ENCODE measurements at places on chromosomes 13 and 19.

DNA sequence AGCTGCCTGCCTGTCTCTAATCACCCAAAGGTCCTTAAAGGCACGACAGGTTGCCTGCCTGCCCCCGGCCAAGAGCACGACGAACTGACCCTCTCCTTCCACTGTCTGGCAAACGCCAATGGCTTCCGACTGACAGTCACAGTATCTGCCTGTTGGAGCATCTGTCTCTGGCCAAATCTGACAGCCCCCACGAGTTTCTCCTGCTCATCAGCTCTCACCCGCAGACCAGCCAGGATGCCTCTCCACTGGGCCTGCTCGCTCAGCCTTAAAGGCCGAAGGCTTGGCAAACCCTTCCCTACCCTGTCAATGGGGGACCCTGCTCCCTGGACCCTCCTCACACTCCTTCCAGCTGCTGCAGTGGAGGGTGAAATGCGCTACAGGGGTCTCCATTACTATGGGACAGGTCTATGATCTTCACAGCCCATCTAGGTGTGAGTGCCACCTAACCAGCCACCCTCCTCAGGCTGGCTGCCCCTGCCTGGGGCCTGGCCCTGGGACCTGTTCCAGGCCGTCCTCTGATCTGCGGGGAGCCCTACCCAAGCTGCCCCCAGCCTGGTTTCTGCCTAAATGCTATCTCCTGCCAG is 932 bp downstream of the FAM83E start:
- no peak for DNase-seq

DNA sequence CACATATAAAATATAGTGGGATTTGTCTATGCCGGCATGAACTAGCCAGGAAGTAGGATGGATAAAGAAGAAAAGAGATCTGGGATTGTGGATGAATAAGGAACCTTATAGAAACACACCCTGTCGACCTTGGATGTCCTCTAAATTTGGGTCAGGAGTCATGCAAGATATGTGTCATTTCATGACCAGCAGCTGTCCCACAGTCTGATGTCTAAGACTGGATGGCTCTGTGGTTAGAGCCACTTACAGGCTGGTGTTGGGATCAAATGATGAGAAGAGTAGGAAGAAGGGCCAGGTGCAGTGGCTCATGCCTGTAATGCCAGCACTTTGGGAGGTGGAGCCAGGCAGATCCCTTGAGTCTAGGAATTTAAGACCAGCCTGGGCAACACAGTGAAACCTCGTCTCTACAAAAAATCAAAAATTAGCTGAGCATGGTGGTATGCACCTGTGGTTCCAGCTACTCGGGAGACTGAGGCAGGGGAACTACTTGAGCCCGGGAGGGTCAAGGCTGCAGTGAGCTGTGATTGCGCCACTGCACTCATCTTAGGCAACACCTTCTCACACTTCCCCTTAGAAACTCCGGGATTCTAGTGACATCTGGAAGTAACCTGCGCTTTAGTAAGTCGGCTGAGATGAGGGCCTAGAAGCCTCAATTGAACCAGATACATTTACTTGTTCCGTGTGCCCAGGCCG is 30.8 kb downstream of the TMED1 start:
- no peak for DNase-seq

DNA sequence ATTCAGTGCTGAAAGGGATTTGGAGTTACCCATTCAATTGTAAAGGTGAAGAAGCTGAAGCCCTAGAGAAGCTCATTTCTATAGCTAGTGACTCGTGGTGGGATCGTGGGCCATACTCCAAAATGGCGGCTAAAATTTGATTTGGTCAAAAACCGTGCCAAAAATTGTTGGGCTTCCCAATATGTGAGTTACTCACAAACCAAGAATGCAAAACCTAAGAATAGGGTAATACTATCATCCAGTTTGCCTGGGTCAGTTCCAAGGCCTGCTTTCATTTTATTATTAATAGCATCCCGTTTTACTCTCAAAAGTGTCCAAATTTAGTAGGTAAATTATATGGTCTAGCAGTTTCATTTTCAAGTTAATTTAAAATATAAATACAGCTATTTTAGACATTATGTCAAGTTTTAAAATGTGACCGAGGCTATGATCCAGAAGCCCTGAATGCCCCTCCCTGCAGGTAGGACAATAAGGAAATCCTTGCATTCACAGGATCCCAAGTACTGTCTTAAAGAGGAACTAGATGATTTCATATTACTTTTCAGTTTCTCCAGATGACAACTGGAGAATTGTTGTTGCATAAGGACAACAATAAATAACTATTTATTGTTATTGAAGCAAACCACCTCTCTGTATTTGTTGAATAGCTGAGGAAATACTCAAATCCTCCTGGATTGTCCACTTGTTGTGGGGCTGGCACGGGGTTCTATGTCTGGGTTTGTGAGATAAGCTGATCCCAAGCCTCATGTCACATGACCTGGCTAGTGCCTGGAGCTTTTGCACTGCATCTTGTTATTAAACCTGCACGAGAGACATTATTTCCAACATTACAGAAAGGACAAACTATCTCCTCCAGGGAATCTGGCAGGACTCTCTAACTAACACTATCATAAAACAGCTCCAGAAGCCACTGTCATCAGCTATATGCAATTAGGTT is 11.6 kb upstream of the RAP2A start:
- peak; percentile 18 for DNase-seq

GRCh38 chr13:50224534-50224933 is 209.3 kb downstream of the KCNRG start:
- DNase-seq = no peak

DNA sequence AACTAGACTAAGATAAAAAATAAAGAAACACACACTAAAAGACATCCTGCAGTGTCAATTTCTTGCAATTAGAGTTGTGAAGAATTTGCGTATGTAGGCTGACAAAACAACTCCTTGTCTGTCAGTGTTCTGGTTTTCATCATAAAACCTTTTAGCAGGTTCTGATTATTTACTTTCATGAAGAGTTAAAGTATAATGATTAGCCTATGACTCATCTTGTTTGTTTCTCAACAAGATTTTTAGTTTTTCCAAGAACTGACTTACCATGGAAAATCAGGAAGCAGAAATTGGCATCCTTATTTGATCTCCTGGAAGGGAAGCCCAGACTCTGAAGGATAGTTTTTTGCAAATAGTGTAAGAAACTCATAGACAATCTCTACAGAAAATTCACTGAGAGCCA is 848.7 kb upstream of the PCDH9 start:
- no peak for DNase-seq

- no peak for DNase-seq
These were observed 3.3 kb downstream of the GPR18 start for GRCh38 chr13:99254830-99255229.

GRCh38 chr19:40217027-40217810 is 965 bp downstream of the TTC9B start:
- no peak for DNase-seq

- no peak for DNase-seq
These were observed 154.2 kb downstream of the TNFRSF19 start for GRCh38 chr13:23724196-23724970.

- DNase-seq = peak; percentile 74
These were observed 868 bp upstream of the EGLN2 start for GRCh38 chr19:40797963-40798682.

DNA sequence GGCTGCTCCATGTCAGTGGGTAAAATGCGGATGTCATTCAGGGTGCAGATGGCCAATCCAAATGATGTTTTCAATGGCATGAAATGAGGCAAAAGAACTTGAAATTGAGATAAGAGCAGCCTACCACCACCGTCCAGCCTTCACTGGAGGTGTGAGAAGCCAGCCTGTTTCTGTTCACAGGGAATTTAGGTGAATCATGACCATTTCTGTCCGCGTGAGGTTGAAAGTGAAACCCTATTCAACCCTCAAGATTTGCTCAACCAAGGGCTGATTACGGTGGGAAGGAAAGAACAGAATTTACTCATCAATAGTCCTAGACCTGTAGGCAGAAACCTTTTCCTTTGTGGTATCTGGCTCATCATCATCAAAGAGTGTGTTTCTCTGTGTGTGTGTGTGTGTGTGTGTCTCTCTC is 370.7 kb downstream of the COG6 start:
- no peak for DNase-seq

GRCh38 chr13:99738626-99739025 is 232.9 kb downstream of the ZIC5 start:
- DNase-seq = no peak

GRCh38 chr13:99118179-99118578 is 82.5 kb upstream of the UBAC2 start:
- DNase-seq = no peak

DNA sequence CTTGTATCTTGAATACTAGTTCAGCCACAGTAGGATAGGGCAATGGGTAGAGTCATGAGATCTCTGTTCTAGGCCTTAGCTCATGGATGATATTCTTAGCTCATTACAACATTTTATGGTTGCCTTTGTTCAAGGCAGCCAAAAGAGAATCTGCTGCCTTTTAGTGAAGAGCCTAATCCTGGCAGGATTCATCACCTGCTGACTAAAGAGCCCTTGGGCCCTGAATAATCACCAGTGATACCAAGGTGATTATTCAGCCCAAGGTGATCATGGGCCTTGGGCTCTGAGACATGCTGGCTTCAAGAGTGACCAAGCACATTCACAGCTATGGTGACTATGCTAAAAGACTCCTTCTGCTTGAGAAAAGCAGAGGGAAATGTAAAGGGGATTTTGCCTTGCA is 143.3 kb upstream of the MYO16 start:
- DNase-seq = no peak

DNA sequence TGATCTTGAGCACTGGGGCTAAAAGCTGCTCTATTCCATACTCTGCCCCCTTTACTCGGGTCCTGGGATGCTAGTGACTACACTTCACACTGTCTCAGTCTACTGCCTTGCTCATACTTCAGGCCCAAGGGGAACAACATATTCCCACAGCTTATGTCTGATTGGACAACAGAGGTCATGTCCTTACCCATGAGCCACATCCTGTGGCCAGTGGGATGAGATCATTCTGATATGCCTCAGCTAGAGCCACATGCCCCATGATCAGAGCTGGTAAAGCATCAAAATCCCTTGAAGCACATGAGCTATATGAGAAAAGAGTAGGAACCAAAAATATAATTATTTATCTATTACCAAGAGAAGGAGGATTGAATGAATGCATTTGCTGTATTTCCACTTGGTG is 290.1 kb upstream of the TSHZ3 start:
- no peak for DNase-seq

DNA sequence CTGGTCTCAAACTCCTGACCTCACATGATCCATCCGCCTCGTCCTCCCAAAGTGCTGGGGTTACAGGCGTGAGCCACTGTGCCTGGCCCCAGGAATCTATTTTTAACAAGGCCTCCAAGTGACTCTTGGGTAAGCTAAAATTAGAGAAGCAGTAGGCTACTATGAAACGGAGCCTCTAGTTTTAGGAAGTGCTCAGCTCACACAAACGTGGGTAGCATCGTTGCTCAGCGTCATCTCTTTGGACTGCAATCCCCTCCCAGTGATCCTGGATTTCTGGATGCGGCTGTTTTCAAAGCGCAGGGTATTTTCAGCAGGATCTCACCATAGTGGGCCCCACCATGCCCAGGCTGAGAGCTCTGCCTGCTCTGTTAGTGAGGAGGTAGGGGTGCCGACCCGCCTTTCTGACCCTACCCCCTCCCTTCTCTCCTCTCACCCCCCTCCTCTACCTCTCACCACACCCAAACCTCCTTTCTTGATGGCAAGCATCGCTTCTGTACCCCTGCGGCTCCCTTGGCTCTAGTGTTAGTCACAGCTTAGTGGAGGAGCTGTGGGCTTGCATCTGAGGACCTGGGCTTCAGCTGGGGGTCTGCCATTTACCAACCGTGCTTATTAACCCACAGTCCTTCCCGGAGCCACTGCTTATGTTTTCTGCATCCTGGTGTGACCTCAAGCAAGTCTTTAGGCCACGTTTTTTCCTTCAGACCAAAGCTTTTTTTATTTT is 34.2 kb downstream of the GJA3 start:
- DNase-seq = no peak

DNA sequence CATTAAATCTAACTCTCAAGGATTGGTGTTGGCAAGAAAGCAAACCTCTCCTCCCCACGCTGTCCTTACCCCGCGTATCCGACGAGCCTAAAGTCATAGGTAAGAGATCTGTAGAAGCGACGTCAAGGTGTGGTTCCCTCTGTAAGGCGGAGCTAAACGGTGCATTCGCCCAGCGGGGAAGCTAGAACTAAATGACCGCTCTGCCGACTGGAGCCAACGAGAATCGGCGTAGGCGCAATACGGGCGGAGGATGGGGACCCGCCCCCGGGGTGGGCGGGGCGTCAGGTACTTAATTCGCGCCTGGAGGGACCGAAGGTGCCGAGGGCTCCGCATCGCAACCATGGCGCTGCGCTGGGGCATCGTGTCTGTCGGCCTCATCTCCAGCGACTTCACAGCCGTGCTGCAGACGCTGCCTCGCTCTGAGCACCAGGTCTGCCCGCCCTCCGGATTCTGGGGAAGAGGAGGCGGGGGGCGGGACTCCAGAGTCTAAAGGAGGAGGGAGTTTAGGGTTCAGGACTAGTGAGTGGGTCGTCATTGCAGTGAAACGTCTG is at the start of gene DHDH:
Gene DHDH, plus strand, starts transcription at position 318 of the 551 bp plus-strand sequence. Its CDS starts 23 bp downstream, at position 341.
- peak; percentile 59 for DNase-seq

DNA sequence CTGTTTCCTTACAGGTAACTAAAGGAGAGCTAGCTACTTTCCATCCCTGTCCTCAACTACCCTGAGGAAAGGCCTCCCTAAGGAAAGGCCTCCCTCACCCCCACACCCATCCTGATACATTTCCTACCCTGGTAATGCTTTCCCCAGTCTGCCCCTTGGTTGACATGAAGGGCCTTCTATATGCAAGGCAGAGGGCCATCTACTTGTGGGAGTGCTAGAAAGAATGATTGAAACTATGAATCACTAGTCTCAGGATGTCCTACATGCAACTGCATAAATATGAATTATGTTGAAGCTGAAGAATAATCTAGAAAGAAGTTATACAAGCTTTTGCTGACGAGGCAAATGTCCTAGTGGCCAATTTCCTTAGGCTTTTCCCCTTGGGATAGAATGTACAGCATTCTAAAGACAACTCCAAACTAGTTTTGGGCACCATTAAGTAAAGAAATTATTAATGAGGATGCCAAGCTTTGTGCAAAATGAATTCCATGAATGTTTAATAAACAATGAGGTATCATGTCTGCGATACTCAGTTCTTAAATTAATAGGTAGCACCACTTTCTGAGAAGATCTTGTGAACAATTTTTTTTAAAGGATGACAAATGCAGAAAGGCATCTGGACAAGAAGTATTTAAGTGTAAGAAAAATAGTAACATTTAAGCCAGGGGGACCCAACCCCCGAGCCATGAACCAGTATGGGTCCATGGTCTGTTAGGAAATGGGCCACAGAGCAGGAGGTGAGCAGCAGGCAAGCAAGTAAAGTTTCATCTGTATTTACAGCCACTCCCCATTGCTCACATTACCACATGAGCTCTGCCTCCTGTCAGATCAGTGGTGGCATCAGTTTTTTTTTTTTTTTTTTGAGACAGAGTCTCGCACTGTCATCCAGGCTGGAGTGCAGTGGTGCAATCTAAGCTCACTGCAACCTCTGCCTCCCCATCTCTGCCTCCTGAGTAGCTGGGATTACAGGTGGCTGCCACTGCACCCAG is 223.0 kb downstream of the LHFPL6 start:
- peak; percentile 59 for DNase-seq

- no peak for DNase-seq
These were observed 10.0 kb upstream of the PNMA8A start for GRCh38 chr19:46481223-46481848.

All from EH (cell line).